Activated CD4-positive, alpha-beta T cell treated with anti-CD3 and anti-CD28 coated beads for 4 hours (primary cell): ENCODE measurements at places on chromosomes 2 and 18.

DNA sequence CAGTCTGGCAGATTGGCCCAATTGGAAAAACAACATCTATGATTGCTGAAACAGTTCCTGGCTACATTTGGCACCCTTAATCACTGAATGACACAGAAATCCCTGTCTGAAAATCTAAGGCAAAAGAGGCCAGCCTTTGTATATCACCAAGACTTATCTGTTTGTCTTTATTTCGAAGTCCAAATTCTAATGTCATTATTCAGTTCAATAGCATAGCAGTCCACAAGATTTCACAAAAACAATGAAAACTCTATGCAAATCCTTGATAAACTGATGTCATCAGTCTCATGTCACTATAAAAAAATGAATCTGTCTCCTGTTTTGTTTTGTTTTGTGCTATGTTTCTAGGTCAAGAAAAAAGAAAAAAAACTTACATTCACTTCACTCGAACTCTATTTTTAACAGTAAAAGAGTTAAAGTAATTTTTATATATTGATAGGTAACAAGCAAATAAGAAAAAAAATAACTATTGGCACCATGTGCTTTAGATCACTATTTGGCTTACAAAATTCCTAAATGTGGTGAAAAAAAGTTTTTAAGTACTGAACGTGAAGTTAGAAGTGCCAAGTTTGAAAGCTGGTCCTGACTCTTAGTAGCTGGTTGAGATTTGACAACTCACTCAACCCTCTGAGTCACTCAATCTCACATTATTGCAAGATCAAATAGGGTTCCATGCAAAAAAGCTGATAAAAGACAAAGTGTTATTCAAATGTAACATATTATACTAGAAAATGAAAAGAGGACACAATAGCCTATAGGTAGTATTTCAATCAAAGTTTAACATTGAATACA lies 359.3 kb downstream of the IRS1 start:
- DNase-seq, result no peak

DNA sequence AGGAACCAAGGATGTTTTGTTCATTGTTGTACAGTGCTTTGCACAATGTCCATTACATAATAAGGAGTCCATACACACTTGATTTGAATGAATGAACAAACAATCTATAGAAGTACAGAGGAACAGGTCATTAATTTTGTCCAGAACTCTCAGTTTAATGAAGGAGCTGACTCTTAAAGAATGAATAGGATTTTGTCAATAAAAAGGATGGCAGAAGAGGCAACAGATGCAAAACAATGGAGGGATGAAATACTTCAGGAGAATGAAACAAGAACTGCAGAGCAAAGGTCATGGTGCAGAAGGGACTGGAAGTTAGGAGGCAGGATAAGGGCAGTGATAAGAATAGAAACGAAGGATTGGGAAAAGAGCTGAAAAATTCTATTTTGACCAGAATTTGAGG lies 28.7 kb upstream of the COL5A2 start:
- no peak for DNase-seq

DNA sequence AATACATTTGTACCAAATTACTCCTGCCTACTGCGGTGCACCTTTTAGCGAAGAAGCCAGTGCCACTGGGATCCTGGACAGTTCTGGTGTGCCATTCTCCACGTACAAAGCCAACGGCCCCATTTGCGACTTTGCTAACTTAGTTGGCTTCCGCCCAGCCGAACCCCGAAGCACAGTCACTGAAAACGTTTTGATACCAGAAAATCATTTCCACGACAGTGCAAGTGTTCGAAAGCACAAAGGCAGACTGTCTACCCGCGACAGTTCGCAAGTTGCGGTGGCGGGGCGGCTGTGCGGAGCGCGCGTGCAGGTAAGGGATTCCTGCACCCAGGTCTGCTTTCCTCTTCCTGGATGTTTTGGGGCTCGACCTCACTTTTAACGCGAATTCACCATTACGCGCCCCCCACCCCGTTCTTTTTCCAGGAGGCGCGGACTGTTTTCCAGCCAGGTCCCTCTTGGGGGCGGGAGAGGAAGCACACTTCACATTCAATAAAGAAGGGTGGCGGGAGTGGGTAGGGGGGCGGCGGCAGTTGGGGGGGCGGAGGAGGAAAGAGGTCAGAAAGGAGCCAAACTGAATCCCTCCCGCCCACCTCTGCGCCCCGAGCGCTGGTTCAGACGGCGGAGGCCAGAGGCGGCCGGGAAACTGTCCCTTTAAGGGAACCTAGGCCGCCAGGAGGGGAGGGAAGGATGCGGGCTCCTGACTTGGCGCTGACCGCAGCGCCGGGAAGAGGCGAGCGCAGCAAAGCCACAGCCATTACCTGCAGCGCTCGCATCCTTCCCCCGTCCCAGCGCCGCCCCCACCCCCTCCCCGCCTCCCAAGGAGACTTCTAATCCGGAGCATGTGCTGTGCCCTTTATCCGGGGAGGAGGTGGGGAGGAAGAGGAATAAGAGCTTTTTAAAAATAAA lies 107.4 kb upstream of the KCTD1 start:
- DNase-seq, result no peak

DNA sequence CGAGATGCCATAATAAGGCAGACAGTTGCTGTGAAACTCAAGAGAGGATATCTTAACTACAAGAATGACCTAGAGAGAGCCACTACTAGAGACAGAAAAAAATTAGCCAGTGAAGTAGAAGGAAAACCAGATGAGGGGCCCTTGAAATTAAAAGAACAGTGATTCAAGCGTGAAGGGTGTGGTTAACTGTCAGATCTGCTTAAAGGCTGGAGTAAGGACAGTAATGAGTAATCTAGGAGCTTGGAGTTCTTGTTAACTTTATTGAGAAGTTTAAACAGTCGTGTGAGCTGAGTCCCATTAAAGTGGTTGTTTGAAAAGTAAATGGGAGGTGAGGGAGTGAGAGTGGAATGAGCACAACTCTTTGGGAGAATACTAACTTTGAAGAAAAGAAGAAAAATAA lies 21.3 kb downstream of the PIGN start:
- DNase-seq, result no peak

- DNase-seq, result no peak
Observed at GRCh38 chr2:239344857-239345216, 56.0 kb downstream of the HDAC4 start.

GRCh38 chr2:188909036-188909435 lies 65.1 kb upstream of the COL3A1 start:
- DNase-seq, result no peak

- no peak for DNase-seq
Observed at GRCh38 chr18:75290737-75291358, 80.3 kb downstream of the TSHZ1 start.

DNA sequence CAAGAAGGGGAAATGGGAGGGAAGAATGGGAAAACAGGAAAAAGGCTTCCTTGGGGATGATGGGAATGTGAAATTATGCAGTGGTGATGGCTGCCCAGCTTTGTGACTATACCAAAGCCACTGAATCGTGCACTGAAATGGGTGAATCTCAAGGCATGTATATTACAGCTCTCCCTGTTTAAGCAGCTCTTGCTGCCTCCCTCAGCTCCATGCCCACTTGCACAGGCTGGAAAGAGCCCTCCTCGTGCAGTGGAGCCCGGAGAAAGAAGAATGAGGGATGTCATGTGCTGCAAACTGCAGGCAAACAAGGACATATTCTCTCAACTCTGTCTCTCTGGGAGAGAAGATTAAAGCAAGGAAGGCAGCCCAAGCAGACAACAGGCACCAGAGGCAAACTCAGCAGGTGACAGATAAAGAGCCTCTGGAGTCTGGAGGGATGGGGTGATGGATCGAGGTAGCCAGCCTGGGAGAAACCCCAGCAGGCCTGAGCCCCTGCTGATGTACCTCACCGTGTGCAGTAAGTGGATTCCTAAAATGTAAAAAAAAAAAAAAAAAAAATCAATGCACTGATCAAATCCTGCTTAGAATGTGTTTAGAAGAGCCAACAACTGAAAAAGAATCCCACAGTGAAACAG lies 62.4 kb upstream of the SLC66A3 start:
- DNase-seq, result no peak

GRCh38 chr2:204023088-204023487 lies 86.5 kb downstream of the ICOS start:
- no peak for DNase-seq

GRCh38 chr2:99863903-99864270 lies 278.5 kb downstream of the AFF3 start:
- no peak for DNase-seq

DNA sequence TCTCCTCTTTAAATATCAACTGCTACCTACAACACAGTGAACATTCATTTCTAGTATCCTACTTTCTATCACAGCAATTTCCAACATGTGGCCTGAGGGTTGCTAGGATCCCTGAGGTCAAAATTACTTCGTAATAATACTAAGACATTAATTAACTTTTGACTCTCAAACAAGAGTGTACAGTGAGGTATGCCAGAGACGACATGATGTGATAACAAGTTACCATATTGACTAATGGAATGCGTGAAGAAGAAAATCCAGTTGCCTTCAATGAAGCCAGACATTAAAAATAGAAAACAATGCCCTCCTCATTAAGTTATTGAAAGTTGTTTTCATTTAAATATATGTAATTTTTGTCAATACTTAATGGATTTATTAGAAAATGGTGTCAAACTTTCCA lies 13.1 kb downstream of the ORC2 start:
- DNase-seq, result no peak

DNA sequence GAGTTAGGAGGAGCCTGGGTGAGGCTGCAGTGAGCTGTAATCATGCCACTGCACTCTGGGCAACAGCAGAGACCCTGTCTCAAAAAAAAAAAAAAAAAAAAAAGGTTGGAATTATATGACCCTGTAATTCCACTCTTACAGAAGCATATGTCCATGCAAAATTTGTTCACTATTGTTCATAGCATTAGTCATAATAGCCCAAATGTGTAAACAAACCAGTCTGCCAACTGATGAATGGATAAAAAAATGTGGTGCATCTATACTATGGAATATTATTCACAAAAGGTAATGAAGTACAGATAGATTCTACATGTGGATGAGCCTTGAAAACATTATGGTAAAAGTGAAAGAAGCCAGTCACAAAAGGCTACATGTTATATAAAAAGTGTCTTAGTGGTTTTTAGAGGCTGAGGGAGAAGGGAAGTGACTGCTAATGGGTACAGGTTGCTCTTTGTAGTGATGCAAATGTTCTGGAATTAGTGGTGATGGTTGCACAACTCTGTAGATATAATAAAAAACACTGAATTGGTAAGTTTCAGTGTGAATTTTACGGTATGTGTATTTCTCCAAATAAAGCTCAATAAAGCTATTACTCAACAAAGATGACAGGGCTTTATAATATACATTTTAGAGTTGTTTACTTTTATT lies 9.4 kb downstream of the COA5 start:
- no peak for DNase-seq

DNA sequence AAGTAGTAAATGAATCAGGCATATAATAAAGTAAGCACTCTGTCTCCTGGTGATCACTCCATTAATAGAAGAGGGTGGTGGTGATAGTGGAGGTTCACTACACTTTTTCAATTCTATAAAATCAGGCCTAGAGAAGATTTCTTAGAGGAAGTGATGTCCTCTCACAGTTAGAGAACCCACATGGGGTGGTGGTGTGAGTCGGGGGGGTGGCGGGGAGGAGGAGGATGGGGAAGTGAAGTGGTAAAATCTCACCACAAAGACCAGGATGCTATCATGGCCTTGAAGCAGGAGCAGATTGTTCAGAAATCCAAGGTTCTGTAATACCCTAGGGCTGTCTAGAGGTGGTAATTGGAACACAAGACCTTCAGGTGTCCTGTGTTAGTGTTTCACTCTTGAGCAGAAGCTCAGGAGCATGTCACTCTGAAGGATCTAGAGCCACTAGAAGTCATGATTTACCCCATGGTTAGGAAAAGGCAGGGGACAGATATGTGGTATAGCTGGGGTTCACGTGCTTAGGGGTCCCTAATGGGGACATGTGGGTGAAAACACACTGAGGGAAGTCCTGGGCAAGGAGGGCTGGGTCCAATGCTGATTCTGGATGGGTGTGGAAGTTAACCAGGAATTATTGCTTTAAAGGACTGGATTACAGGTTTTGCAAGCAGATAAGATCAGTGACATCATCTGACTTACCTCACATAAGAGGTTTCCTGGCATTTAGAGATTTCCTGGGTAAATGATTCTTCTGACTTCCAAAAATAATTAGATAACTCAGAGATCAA lies 31.0 kb downstream of the RNF125 start:
- DNase-seq, result peak; percentile 19
